Non-pigmented ciliary epithelial cell (primary cell): ENCODE measurements at places on chromosomes 13 and 19.

- no peak for DNase-seq
Observed at GRCh38 chr19:47122359-47123335, 8.0 kb upstream of the SAE1 start.

DNA sequence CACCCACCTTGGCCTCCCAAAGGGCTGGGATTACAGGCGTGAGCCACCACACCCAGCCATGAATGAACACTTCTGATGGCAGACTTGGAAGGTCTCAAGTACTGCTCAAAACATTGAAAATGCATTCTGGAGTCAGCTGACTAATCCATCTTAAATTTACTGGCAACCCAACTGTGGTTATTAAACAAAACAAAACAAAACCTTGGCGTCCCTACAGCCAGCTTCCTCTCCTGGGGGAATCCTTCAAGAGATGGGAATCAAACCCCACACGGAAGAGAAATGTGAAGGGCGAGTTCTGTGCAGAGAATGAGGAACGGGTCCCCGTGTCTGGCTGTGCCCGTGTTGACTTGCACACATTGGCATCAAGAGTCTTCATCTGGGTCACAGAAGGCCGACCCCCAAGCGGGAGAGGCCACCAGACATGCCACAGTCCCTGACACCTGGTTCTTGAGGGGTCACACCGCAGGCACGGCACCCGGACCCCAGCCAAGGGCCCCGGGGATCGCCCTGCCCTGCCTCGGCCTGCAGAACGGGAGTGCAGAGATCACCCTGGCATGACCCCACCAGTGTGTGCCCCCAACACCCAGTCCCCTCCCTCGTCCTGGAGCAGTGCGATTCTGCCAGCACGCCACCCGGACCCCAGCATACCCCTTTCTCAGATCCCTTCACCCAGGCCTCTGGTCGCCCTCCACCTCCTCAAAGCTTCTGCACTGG, 3.2 kb downstream of the MAP2K2 start:
- peak; percentile 17 for DNase-seq

GRCh38 chr13:106416645-106417044, 118.8 kb downstream of the EFNB2 start:
- DNase-seq = no peak

DNA sequence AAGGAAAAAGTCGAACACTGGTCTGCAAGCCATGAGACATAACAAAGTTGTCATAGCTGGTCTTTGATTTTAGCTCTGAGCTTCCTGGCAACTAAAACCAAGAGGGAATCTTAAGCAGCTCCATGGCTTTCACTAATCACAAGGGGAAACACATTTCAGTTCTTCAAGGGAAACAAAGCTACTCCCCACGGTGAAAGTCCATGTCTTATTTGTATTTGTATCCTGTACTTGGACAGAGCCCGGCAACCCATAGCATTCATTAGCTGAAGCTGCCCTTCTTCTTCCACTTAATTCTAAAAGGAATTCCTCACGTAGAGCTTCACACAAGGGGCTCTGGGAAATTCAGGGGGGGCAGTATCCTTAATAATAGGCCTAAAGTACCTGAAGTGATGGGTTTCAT, 128.9 kb downstream of the RGCC start:
- DNase-seq = no peak

DNA sequence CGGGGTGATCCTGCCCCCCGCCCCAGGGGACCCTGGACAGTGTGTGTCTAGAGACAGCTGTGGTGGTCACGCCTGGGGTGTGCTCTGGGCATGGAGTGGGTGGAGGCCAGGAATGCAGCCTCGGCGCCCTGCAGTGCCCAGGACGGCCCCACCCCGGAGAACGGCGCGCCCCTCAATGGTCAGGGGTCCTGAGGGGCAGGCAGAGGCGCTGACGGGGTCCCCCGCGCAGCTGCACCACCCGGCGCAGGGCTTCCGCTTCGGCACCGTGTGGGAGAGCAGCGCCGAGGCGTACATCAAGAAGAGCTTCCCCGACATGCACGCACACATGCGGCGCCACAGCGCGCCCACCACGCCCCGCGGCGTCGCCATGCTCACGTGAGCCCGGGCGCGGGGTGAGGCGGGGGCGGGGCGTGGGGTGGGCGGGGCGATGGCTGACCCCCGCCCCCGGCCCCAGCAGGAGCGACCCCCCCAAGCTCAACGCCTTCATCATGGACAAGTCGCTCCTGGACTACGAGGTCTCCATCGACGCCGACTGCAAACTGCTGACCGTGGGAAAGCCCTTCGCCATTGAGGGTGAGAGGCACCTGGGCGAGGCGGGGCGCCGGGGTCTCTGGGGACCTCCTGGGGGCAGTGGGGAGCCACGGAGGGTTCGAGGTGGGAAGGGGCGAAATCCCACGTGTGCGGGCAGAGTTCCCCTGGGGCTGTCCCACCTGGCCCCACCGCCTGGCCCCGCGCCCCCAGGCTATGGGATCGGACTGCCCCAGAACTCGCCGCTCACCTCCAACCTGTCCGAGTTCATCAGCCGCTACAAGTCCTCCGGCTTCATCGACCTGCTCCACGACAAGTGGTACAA, 7.4 kb downstream of the GRIN3B start:
- no peak for DNase-seq

DNA sequence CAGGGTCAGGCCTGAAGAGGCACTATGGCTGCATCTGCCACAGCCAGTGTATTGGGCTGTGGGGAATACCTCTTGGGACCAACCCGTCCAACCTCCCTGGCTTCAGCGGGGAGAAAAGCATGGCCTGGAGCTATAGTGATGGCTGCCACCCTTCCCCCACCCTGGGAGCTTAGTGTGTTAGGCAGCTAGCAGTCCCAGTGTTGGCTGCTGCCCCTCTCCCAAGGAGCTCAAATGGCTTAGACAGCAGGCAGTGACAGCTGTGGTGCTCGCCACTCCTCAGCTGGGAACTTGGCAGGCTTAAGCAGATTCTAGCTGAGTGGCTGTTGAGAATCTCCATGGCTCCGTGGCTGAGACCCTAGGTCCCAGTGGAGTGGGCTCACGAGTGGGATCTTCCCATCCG, 19.7 kb downstream of the ACOD1 start:
- no peak for DNase-seq

DNA sequence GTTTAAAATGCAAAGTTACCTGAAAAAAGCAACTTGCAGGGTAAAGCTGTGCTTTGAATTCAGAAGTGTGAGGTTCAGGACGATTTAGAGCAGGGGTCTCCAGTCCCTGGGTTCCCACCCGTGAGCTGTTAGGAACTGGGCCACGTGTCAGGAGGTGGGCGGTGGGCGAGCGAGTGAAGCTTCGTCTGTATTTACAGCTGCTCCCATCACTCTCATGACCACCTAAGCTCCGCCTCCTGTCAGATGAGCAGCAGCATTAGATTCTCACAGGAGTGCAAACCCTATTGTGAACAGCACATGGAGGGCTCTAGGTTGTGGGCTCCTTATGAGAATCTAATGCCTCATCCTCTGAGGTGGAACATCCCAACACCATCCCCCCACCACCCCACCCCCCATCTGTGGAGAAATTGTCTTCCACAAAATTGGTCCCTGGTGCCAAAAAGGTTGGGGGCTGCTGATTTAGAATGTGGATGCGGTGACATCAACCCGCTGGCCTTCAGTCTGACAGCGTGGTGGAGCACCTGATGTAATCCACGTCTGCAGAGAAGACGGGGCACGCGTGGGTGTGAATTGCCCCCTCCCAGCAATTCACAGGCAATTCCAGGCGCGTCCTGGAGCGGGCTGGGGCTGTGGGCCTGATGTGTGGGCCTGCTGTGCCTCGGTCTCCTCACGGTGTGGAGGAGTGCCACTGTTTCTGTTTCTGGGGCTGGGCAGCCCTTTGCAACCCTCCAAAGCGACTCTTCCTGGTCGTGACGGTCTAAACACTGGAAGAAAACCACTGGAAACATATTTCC, 214.0 kb upstream of the SOX1 start:
- DNase-seq = no peak

DNA sequence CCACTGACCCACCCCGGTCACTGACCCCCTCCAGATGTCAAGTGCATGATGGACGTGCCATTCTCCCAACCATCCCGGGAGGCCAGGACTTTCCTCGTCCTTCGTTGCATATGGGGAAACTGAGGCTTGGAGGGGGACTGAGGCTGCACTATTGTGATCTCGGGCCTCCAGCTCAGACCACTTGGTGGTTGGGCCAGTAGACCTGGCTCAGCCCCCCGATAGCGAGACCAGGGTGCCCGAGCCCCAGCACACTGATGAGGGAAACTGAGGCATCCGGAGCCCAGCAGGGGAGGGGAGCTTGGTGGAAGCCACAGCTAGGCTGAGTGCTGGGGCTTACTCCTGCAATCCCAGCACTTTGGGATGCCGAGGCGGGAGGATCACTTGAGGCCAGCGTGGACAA, 10.4 kb downstream of the EFNA2 start:
- DNase-seq = no peak

- DNase-seq = no peak
Observed at GRCh38 chr13:30480292-30480950, 14.7 kb upstream of the HMGB1 start.

- no peak for DNase-seq
Observed at GRCh38 chr13:76848596-76848995, 37.6 kb downstream of the KCTD12 start.

DNA sequence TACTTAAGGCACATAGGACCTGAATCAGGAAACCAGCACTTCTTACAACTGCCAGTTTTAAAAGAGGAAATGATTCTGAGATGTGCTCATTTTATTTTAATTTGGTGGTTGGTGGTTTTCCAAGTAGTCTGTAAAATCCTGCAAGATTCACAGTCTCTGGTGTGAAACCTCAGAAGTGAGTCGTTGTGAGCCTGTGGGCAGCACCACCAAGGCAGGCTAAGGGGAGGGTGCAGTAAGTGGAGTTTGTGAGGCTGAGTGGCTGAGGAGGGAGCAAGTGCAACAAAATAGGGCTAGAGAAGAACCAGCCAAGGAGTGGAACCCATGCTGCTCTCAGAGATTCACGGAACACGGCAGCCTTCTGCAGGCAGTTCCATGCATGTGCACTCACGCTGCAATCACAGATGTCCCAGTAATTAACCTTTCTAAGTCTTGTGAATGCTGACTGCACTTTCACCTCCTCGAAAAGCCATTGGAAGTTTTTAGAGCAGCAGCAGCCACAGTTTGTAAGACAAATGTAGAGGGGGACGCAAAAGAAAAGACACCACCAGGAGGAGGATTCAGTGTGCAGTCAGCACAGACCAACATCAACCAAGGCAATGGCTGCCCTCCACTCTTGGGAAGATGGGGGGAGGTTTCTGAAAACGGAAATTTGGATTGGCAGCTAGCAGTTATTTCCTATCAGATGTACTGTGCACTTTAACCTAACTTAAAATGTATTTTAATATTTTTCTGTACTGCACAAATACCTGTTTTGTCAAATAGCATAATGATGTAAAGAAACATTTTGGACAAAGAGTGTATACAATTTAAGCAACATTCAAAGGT, 44.9 kb downstream of the ESD start:
- DNase-seq = no peak

- DNase-seq = no peak
Observed at GRCh38 chr19:10603873-10604459, 16.9 kb upstream of the AP1M2 start.

GRCh38 chr13:91359111-91359510, 11.6 kb downstream of the MIR17HG start:
- no peak for DNase-seq

- no peak for DNase-seq
Observed at GRCh38 chr19:49843265-49843664, 7.7 kb upstream of the PTOV1 start.

GRCh38 chr13:98476106-98476505, 100.8 kb downstream of the STK24 start:
- DNase-seq = no peak

DNA sequence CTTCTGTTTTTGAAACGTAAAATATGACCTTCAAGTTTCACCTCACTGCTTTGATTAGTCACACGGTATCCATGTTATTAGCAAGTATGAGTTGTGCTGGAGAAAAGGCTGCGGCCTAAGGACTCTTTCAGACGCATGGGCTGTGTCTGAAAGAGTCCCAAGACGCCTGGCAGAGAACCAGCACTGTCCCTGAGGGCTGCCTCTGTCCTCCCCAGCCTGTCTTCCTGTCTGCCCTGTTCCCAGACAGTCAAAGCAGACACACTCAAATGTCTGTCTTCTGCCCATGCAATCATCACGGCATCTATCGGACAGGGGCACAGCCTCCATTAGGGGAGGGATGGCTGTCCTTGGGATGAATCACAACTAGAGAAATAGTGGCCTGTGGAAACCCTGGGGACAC, 65.5 kb downstream of the DPY19L3 start:
- no peak for DNase-seq

- DNase-seq = no peak
Observed at GRCh38 chr19:31512181-31512970, 163.1 kb upstream of the TSHZ3 start.

DNA sequence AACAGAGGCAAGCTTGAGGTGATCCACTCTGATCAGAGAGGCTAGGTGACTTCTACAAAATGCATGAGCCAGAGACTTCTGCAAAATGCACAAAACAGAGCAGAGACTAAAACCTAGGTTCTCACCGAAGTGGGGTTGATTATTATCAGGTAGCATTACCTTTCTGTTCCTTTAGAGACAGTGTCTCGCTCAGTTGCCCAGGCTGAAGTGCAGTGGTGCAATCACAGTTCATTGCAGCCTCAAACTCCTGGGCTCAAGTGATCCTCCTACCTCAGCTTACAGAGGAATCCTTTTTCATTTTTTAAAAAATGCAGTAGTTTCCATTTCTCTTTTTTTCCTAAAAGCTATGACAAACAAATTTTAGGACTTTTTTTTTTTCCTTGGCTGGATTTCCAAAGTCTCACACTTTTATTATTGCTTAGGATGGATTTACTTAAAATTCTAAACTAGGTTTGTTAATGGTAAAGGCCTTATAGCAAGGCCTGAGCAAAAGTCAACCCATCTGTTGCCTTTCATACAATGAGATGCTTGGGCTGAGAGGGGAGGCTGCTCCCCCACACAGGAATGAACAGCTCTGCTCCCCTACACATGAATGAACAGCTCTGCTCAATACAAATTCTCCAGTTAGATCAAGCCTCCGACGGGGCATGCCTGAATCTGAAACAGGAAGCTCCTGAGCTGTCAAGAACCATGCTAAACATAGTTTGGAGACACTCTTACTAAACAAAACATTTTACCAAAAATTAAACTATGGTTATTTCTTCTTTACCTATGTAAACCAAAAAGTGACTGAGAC, 18.8 kb upstream of the TNFRSF19 start:
- DNase-seq = no peak

- DNase-seq = peak; percentile 63
Observed at GRCh38 chr19:57599761-57600383, at the start of gene ZNF530. TSS of gene ZNF530 (plus strand) at chr19:57599885. CDS start at chr19:57604346, 4,461 bp downstream.

DNA sequence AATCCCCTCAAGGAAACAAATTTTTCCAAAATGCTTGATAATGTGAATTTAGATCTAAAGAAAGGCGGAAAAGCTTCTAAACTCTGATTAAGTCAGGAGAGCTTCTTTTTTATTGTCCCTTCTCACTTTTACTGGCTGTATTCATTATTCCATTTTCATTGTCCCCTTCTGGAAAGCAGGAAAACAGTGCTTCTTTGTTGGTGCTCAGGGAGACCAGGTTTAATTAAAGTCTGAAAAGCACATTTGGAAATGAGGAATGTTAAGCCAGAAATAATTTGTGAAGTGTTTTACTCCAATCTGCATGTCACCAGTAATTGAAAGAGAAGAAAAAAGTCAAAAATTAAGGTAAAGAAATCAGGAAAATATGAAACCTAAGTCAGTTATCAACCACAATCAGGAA, 43.5 kb upstream of the TSC22D1 start:
- DNase-seq = no peak
